ENCODE measurements at places on chromosomes 4 and X.

- no peak for DNase-seq
Observed at GRCh38 chr4:15944895-15945294, 6.4 kb upstream of the FGFBP1 start.

GRCh38 chrX:100830143-100830542, 10.0 kb downstream of the CSTF2 start:
- no peak for DNase-seq

DNA sequence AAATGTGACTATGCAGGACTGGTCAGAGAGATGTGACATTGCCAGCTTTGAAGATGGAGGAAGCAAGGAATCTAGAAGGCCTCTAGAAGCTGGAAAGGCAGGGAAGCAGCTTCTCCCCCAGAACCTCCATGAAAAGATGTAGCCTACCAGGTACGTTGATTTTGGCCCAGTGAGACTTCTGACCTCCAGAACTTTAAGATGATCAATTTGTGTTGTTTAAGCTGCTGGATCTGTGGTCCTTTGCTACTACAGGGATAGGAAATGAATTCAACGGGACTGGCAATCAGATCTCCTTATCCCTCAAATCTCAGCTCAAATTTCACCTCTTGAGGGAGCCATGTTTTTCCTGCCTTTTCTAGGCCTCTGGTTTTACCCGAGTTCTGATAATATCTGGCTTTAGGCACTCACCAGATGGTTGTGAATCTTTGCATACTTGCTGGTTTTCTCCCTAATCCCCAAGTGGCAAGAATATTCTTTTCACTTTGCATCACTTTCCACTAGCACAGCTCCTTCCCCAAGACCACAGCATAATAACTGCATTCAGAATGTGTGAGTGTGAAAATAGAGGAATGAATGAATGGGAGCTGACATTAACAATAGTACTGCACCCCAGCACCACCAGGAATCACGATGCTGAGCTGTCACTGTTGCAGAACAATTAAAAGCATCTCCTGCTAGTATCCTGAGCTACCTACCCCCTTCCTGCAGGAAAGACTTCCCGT, 25.5 kb upstream of the TMSB4X start:
- no peak for DNase-seq

GRCh38 chr4:57492251-57492878, 382.2 kb upstream of the IGFBP7 start:
- DNase-seq: no peak

GRCh38 chrX:77953708-77954107, 15.7 kb downstream of the PGAM4 start:
- DNase-seq: no peak

DNA sequence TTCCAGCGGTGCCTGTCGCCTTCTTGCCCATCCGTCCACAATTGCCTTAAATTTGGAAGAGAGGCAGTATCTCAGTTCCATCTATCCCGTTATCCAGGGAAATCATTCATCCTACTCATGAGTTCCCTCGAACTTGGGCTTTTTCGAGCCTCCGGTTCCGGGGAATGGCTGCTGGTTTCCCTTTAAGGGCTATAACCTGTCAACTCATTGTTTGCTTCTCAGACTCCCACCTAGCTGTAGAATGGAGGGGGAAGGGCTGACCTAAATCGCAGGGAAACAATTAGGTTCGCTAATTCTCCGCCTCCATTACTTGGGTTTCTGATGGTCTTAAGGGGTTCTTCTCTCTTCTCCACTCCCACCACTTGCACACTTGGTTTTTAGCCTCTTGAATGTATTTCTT, 1.2 kb downstream of the UCHL1 start:
- DNase-seq: no peak

- no peak for DNase-seq
Observed at GRCh38 chr4:151743128-151743854, 17.5 kb downstream of the GATB start.

DNA sequence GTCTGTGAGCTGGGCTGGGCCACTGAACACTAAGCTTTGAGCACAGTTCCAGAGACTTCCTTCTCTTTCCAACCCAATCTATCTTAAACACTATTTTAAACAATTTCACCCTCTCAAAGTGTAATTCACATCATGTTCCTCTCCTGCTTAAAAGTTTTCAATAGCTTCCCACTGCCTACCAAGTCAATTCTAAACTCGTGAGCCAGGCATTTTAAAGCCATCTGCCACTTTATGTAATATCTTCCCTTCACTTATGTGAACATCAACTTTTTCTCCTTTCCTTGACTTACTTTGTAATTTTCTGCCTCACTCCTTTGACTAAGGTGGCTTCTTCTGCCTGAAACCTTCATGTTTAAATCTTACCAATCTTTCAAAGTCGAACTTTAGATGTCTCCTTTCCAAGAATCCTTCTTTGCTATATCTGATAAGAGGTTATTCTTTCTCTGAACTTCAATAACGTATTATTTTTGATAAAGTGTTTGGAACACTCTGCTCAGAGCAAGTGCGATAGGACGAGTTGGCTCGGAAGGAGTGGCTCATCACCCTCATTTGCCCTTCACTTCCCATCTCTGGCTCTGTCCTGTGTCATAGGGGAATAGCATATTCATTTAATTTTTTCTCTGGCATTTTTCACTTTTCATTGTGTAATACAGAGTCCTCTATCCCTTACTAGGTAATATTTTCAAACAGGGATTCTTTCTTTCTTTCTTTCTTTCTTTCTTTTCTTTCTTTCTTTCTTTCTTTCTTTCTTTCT, 13.0 kb upstream of the SPARCL1 start:
- DNase-seq: no peak

DNA sequence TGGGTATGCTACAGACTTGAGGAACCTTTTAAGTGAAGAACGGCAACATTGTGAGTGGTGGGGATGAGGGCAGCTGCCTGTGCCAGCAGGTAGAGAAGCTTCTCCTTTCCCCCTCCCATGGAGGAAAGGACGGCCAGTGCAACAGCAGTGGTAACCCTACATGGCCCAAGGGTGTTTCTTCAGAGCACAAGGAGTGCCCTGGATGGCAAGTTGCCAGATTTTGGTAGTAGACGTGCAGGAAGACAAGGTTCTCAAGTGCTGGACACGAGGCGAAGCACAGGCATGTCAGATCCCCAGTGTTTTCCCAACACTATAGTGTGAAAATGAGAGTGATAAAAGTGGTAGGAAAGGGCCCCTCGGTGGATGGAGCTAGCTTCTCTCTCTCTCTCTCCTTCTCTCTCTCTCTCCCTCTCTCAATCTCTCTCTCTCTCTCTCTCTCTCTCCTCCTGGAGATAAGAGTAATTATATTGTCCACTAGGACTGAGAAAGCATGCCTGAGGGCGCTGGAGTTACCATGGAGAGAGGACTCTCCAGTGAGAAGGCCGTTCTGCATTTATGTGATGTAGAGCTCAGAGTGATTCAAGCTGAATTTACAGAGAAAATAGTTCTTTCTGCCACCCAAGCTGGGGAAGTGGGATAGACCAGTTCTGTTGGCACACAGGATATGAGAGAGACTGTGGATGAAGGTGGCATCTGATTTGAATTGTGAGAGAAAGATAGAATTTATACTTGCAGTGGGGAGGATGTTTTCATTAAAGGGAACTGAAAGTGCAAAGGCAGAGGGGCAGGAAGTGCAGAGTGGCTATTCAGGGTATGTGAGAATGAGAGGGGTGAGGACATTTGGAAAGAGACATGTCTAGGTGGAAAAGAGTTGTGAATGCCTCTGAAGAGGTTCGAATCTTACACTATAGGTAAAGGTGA, 25.7 kb upstream of the TRPC3 start:
- DNase-seq: peak; percentile 9

All from NB4 (cell line).